ENCODE measurements at places on chromosomes 4 and X.
A peak's percentile ranks its signal among the peaks of the same experiment; 100 is the strongest.

GRCh38 chr4:145731028-145731427, 51.1 kb downstream of the C4orf51 start:
- no peak for DNase-seq

DNA sequence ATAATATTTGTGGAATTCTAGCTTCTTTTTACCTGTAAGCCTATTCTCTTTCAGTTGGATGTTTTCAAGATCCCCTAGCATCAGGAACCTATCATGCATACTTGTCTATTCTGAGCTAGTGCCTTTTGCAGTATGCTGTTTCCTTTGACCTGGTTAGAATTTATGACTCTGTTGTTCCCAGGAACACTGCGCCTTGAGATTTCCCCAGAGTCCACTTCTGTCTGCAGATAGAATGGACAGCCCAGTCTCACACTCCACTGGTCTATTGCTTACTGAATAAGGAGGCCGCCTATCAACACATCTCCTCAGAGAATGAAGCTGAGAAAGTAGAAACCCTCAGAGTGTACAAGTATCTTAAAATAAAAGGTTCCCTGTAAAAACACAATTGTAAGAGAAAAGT, 465.1 kb upstream of the GALNTL6 start:
- no peak for DNase-seq

GRCh38 chr4:38566806-38567398, 97.1 kb upstream of the KLF3 start:
- DNase-seq, result no peak

- no peak for DNase-seq
These were observed 15.8 kb upstream of the ANAPC4 start for GRCh38 chr4:25361253-25361652.

DNA sequence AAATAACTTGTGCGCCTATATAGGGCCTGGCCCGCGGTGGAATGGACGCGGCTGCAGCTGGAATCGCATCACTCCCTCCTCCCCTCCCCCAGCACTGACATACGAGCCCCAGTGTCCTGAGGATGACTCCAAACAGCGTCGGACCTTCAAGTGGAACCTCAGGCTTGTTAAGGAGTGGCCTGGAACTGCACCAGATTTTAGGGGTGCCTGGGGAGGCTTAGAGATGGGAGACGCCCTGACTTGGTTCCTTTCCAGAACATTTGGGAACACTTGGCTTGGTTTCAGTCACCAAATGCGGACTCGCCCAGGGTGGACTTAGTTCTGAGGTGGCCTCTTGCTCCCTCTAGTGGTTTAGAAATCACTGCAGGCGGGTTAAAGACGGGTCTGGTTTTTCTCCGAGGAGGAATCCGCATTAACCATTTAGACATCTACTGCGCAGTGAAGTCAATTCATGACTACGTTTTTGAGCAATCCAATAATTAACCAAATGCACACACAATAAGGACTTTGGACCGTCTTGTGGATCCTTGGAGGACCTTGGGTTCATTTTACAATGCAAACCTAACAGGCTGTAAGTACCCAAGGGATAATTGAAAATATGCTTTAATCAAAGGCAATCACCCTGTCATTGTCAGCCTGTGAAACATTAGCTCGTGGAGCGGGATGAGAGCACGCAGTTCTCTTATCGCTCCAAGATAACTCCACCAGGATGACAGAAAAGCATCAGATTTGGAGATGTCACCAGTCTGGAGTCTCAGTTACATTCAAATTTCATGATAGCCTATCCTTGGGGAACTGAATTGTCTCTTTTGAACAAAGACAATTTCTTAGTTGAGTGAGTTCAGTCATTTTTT, 11.2 kb upstream of the PDGFRA start:
- peak; percentile 67 for DNase-seq

- no peak for DNase-seq
These were observed 156.0 kb downstream of the UGT8 start for GRCh38 chr4:114754616-114755015.

DNA sequence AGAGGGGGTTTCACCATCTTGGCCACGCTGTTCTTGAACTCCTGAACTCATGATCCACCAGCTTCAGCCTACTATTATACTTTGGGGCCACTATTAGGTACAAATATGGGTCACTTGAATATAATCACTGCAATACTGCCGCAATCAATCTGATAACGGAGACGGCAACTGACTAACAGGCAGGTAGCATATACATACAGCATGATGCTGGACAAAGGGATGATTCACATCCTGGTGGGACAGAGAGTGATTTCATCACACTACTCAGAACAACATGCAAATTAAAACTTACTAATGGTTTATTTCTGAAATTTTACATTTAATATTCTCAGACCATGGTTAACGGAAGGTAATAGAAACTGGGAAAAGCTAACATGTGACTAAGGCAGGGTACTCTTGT, 10.9 kb downstream of the LRBA start:
- no peak for DNase-seq

DNA sequence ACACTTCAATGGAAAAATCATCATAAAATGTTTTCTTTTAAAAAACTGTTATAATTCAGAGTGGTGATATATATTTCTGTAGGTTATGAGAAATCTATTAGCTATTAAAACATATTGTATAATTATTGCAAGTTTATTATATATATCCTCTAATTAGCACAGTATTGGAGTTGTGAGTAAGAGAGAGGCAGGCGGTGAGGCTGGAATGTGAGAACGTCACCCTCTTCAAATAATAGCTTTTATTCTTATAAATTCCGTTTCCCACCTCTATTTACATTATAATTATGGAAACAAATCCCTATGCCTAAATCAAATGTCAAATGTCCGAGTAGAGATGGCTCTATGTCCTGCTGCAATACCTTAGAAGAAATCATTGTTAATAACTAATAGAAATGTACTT, 292.9 kb downstream of the ADGRL3 start:
- no peak for DNase-seq

- no peak for DNase-seq
These were observed 1.8 kb downstream of the SLC38A5 start for GRCh38 chrX:48468247-48468671.

DNA sequence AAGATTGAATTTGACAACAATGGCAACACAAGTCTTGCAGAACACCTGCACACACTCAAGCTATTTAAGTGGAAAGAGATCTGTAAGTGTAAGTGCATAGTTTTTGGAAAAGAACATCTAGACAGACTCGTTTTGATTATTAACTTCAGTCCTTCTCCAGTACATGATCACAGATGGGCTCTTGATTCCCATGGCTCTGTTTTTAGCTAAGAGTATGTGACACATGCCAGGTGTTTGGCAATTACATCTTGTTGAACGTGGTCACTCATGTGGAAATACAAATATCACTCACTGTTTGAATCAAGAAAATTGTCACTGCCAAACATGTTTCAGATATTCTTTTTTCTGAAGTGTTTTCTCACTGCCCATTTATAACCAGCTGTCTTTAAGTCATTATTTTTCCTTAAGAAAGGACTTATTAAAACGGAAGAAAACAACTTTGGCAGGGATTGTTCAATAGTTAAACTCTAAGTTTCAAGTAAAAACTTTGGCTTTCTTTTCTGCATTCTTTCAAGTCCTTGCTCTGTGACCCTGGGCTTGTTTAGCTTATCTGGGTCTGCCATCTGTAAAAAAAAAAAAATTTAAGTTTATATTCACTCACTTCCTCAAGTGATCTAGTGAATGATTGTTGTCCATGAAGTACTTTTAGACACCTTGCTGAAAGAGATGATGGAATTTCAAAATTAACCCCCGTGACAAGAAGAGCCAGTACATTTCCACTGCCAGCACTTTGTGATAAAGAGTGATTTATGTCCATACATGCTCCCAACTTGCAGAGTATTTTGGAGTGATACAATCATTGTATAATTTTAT, 125.4 kb downstream of the ATXN3L start:
- no peak for DNase-seq

DNA sequence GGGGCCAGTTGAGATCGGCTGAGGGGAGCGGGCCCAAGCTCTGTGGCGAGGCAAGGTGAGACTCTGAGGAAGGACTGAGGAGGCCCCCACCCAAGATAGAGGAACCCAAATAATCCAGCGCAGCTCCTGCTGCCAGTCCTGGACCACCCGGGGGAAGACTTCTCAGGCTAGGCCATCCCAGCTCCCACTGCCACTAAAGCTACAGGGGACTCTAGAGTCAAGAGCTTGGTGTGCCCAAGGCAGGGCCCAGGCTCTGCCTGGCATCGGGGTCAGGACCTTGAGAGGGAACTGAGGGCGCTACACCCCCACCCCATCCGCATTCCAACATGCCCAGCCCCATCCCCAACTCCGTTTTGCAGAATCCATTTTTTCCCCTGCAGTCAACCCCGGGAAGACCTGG, 8.6 kb downstream of the MAGEA4 start:
- no peak for DNase-seq

DNA sequence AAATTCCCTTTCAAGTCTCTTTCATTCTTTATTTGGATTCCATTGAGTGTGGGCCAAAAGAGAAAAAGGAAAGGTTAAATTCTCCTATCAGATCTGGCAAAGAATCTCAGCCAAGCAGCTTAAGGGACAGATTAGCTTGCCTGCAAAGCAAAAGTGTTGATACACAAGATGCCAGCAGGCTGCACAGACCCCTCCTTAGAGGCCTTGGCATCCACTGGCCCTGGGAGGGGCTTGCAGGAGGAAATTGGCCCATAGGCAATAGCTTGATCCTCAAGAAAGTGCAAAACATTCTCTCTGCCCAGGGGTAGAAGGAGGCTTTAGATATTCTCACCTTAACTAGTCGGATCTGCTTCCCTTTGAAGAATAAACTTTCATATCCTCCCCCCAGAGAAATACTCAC, 300.4 kb upstream of the CPEB2 start:
- peak; percentile 35 for DNase-seq

DNA sequence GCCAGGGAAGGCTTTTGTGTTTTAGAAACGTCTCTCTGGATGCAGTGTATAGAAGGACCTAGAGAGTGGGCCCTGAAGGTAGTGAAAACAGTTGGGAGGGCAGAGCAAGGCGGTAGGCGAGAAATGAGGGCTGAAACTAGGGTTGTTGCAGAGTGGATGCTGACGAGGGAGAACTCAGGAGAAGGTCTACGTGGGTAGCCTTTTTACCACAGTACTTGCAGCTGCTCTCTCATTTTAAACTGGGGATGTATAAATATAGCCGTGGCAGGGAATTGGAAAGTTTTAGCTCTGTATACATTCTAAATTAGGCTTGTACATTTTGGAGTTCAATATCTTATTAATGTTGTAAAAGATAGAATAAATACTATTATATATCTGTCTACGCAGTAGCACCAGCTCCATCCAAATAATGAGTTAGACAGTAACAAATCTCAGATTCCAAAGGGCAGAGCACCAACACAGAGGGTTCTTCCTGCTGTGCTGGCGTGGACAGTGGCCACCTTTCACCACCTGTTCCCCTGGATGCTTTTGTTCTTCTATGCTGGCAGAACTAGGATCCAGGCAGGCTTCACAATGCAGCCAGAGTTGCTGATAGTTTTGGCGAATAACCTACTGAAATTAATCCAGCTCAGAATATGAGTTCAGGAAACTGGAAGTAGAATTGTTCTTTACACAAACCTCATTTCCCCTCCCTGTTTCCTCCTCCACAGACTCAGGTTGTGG, 31.7 kb downstream of the CCNG2 start:
- no peak for DNase-seq

DNA sequence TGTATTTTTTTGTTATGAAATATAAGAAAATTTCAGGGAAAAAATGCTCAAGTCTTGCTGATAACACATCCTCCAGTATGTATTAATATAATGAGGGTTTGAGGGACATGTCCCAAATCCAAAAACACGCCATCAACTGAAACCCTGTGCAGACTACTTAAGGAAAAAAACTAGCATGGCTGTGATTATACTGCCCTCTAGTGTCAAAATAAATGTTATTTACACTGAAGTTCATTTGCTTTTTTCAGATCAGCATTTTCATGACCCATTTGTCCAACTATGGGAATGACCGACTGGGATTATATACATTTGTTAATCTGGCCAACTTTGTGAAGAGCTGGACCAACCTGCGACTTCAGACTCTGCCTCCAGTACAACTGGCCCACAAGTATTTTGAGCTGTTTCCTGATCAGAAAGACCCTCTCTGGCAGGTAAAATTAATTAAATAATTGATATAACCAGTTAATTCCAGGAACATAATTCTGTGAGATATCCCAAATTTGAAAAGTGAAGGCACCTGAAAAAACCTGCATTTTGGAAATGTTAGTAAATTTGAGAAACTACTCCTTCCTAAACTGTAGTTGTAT, 128.5 kb downstream of the PRSS12 start:
- DNase-seq, result no peak

DNA sequence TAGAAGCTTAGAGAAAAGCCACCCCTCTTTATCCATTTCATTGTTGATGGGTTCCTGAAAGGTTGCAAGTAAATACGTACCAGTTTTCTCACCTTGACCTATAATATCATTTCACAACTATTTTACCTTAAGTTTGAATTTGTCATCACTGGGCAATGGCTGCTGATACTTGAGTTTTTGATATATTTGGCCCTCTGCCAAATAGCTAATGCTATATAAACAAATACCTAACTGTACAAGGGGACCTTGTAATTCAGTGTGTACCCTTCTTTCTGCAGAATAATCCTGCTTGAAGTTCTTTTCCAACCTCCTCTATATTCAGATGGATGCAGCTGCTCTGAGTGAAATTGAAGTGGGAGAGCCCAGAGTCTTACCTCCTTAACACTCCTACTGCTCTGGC, 19.0 kb upstream of the GLUD2 start:
- DNase-seq, result no peak

- no peak for DNase-seq
These were observed 188.8 kb downstream of the SOWAHB start for GRCh38 chr4:76708971-76709771.

DNA sequence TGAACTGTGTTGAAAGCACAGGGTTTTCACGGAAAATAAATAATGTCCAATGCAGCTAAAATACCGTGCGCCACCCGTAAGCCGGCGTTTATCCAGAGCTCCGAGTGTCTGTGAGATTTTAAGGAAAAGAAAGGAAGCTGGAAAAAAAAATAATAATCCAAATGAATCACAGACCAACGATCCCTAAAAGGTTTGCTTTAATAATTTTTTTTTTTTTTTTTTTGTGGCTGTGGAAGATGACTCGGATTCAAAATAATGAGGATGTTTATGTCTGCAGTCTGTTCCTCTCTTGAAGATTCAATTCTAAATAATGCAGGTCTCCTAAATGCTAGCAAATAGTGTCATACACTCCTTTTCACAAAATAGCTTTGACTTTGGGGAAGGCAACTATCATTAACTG, 84.6 kb upstream of the PPP2R3B start:
- no peak for DNase-seq

DNA sequence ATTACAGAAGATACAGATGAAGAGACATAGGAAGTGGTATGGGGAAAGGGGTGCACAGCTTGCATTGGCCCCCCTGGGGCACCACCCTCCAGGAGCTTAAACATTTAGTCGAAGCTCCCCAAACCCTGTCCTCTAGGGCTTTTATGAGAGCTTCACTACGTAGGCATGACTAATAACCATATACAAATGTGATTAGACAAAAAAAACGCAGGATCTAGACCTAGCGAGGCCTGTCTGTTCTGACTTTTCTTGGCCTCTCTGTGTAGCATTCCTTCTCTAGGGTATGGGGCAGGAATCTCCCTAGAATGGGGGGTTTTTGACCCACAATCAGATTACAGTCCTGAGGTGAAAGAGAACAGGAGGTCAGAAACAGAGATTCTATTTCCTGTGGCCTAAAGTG, 293.7 kb upstream of the GALNTL6 start:
- DNase-seq, result no peak

Measured in breast epithelium (tissue), 4 donors.